ENCODE measurements at places on chromosomes 4 and X.

DNA sequence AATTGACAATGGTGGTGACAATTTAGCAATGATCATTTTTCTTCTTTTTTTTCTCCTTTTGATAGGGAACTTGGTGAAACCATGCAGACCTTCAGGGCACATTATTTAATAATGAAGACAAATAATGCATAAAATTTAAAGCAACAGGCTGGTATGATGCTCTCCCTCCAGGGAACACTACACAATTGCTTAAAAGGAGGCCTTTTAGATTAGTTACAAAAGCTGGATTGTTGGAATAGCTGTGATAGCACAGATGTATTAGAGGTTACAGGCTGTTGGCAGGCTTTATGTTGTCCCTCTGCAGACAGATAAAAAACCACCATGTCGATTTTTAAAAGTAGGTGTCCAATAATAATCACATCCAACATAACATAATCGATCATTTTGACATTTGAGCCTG is 307.0 kb downstream of the ADGRL3 start:
- DNase-seq, result no peak

- peak; percentile 77 for DNase-seq
Measured at GRCh38 chr4:150280081-150280895, 202.0 kb downstream of the DCLK2 start.

DNA sequence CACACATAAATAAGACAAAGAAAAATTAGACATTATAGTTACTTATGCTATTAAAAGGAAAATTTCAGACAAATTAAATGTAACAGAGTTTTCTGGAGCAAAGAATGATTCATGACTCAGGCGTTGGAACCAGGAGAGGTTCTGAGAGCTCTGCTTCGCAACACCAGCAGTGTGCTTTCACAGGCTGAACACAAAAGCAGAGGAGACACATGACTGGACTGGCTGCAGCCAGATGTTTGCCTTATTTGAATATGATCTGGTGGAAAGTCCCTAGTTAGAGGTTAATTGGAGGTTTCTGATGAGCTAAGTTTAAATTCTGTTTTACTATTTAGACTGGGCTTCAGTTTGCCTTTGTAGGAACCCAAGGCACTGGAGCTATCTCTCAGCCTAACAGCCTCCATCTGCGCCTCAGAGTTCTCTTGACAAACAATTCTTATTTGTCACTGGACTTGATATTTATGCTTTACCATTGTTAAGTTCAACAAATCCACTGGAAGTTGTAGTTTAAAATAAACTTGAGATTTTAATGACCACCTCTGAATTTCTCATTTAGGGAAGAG is 16.2 kb downstream of the BOD1L1 start:
- DNase-seq, result no peak

DNA sequence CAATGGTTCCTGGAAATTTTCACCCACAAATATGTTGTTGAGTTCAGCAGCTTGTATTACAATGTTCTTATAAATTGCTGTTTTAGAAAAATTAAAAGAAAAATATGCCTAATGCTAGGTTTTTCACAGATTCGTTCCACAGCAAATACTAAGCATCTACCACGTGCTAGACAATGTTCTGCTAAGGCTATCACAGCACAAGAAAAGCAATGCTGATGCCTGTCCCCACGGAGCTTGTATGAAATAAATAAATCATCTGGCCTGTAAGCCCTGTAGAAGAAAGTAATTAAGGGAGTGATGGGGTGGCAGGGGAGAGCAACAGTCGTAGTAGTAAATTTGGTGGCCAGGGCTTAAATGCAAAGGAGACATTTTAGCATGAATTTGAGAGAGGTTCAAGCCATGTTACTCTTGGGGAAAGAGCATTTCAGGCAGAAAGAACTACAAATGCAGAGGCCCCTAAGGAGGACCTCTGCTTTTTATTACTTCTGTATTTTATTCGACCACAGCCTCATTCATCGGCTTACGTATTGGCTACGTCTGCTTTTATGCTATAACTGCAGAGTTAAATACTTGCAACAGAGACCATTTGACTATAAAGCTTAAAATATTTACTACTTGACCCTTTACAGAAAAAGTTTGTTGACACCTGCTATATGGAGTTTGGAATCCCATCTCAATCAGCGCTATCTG is 36.3 kb downstream of the ARAP2 start:
- DNase-seq, result no peak

GRCh38 chrX:107288676-107289075 is 82.3 kb downstream of the DNAAF6 start:
- DNase-seq, result no peak

DNA sequence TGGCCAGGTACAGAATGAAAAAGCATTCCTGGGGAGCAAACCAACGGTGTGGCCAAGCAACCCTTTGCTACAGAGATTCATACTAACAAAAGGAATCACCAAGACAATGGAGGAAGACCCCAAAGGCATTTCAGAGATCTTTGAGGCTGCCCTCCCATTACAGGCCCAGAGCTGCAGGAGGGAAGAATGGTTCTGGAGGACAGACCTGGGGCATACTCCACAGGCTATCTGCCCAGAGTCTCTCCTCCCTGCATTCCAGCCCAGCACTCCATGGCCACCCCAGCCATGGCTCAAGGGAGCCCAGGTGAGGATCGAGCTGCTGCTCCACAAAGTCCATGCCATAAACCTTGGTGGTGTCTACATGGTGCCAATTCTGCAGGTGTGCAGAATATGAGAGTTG is 81.9 kb downstream of the ATP11C start:
- DNase-seq, result no peak

DNA sequence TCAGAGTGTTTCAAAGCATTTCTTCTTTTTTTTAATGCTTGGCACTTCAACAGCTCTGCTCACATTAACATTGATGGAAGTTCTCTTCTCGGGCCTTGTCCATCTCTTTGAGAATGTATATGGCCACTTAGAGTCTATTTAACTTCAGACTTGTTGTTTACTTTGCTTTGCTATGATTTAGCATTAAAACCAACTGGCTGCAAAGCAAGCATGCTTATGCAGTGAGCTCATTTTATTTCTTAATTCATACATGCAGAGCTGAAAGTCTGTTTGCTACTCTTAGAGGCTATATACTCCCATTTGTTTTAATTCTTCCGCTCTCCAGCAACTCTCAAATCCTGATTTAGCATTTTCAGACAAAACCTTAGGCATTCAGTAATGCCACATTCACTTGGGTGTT is 107.6 kb upstream of the PACRGL start:
- no peak for DNase-seq

DNA sequence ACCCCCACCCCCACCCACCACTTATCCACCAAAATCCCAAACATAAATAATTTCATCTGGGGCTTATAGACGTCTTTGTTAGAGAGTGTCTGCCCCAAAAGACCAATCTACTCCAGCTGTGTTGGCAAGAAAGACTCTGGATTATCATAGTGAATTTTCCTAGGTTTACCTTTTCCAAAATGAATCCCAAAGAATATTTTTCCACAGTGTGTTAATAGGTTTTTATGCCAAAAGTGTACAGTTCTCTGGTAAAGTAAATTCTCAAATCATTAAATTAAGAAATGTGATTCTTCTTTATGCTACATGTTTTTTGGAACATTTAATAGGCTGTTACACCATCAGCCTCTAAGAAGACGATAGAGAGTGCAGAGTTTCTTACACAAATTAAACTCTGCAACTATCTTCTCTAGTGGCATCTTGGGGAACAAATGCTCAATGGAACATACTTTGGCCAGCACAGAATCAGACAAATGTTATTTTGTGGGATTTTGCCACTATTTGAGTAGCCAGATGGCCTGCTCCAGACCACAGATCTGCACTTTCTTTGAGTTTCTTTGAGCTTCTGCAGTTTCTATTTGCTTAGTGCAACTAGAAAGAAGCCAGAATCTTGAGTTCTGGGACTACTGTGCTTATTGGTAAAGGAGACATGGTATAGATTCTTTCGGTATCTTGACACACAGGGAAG is 206.0 kb downstream of the KIT start:
- DNase-seq, result no peak

All from OCI-M1 (cell line).